T-helper 2 cell treated with Interferon-gamma antibody and Interleukin-4, amounts not matched to agents 5 μg/mL and 100 μg/mL, for 36 hours (primary cell): ENCODE measurements at places on chromosomes 5 and 9.

DNA sequence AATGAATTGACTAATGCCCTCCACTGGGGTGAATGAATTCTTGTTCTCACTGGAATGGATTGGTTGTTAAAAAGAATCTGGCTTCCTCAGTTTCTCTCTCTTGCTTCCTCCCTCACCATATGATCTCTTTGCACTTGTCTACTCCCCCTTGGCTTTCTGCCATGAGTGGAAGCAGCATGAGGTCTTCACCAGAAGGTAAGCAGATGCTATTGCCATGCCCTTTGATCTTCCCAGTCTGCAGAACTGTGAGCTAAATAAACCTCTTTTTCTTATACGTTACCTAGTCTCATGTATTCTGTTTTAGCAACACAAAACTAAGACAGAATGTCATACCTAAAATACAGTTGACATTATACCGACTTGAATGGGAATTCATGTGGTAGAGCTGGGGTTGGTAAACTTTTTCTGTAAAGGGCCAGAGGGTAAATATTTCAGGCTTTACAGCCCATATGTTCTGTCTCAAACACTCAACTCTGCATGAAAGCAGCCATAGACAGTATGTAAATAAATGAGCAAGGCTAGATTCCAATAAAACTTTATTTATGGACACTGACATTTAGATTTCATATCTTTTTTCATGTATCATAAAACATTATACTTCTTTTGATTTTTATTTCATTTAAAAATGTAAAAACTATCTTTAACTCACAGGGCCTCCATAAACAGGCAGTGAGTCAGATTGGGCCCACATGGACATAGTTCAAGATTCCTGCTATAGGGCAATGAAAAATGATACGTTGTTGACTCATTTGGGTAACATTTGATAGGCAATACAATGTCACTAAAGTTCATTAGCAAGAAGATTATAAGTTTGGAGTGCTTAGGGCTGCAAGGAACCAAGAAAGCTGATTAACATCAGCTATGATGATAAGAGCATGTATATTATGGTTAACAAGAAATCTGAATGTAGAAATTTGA is 79.4 kb upstream of the TLE4 start:
- no peak for DNase-seq

DNA sequence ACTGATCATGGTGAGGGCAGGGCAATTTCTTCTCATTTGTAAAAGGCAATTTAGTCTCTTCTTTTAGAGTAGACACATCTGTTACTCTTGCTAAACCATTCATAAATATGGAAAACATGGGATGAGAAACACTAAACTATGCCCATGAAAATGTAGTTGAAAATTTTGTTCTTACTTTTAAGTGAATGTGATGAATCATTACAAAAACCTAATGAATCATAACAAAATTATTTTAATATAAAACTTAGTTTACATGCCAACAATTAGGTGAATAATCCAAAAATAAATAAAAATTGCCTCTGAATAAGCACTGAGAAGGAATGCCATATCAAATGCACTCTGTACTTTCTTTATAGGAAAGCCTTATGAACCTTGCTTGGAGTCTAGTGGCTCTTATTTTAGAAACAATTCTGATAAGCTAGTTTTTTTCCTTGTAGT is 297.7 kb upstream of the EFNA5 start:
- DNase-seq = no peak

- DNase-seq = no peak
These were observed 10.2 kb downstream of the PRKAA1 start for GRCh38 chr5:40787986-40788385.

GRCh38 chr9:127388037-127388855 is 8.7 kb upstream of the SLC2A8 start:
- peak; percentile 87 for DNase-seq

- DNase-seq = no peak
These were observed 246.4 kb downstream of the FAM114A2 start for GRCh38 chr5:153792305-153792704.

DNA sequence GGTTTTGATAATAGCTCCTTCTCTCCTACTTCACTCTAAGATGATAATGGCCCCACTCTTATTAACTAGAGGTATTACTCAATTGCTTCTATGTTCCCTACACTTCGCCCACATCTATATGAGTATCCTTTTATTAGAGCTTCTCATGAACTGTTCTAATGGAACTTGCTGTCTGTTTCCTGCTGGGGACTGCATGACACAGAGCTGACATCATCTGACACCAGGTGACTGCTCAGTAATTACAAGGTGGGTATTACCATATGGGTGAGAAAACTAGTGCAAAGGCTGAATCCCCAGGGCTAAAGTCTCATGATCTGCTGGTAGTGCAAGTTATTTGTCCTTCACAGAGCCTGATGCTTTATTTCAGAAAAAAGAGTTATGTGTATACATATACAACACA is 146.2 kb upstream of the PLCXD3 start:
- no peak for DNase-seq

DNA sequence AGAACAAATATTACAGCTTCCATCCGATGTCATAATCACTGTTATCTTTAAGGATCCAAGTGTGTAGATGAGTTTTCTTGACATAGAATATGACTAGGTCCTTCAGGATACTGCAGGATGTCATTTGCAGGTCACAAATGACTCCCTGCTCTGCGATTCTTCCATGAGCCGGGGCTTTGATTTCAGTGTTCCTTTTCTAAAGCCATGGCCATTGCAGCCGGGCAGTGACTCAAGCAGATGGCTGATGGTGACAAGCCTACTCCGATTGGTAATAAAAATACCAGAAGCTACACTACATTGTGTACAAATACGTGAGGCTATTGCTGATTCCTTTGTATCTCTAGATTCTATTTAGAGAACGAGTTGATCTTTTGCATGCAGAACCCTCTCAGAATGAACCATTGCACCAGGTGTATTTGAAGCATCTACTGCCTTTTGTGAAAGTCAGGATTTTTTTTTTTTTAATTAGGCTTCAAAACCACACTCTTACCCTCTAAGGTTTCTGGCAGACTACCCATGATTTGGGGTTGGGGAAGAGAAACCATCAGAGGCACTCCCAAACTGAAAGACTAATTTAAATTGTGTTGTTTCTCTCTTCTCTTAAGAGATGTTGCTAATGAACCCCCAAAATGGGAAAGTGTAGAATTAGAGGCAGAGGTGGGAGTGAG is 271.0 kb upstream of the ADRA1B start:
- DNase-seq = no peak

DNA sequence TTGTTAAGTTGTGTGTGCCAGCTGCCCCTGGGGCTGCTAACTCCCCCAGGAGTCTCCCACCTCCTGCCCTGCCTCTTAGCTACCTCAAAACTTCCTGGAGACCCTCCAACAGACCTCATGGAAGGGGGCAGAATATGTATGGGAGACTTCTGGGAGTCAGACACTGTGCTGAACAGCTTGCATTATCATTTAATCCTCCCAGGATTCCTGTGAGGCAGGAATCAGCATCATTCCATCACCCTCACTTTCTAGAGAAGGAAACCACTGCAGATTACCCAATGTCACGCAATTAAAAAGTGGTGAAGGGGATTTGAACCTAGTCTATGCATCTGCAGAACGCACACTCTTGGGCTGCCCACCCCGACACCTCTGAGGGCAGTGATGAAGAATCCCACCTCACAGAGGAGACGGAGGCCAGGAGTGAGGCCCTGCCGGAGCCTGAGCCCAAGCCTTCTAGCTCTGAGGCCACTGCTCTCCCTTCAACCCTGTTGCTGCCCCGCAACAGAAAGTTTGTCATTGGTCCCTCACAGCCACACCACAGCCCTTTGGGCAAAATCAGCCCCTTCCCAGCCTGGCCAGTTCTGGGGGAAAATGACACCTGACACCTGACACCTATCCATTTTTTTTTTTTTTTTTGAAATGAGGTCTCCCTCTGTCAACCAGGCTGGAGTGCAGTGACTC is 30.3 kb upstream of the IL17B start:
- DNase-seq = no peak

GRCh38 chr9:16075696-16076095 is 522.9 kb downstream of the CCDC171 start:
- DNase-seq = no peak

DNA sequence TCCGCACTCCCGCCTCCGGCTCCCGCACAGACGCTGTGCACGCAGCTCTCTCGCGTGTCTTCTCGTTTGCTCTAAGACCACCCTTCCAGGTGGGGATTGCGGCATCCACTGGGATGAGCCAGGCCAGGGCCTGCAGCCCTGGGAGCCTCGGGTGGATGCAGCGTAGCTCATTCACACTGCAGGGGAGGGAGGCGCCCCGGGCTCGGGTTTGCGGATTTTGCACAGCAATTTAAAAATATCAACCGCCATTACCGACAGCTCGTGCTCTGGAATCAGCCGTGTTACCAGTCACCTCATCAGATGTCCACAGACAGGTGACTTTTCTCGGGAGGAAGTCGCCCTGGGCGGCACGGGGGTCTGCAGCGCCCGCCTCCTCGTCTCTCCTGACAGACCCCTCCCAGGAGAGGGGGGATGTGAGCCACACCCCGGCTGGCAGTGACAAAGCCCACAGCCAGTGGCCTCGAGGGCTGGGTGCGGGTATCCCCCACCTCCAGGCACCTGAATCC is 20.8 kb upstream of the SLC6A3 start:
- DNase-seq = no peak

- DNase-seq = no peak
These were observed 149.1 kb downstream of the ATP10B start for GRCh38 chr5:160702934-160703333.

- DNase-seq = no peak
These were observed 632.5 kb downstream of the ISL1 start for GRCh38 chr5:52015760-52016159.

GRCh38 chr5:110161162-110161561 is 471.4 kb downstream of the MAN2A1 start:
- no peak for DNase-seq

DNA sequence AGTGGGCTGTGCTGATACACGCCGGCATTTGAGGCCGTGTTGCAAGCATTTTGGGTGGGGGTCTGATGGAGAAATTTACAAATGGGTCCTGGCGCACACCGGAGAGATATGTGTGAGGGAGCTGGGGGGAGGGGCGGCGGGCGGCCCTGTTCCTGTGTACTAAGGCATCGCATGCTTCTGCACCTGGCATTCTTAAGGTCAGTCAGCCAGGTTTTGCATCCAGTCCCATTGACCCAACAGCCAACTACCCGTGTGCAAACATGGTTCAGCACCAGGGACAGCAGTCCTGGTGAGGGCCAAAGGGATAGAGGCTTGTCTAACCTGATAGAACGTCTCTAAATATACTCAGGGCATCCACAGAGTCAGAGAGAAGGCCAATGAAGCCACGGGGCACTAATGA is 839 bp downstream of the GABRG2 start:
- no peak for DNase-seq

- no peak for DNase-seq
These were observed 2.6 kb upstream of the DAPK1 start for GRCh38 chr9:87494970-87495471.
